ENCODE measurements at places on chromosomes 1 and 21.

GRCh38 chr1:226034482-226034881 lies 28.0 kb upstream of the H3-3A start:
- no peak for DNase-seq

- DNase-seq = no peak
These were observed 76.3 kb upstream of the BEND5 start for GRCh38 chr1:48853006-48853405.

DNA sequence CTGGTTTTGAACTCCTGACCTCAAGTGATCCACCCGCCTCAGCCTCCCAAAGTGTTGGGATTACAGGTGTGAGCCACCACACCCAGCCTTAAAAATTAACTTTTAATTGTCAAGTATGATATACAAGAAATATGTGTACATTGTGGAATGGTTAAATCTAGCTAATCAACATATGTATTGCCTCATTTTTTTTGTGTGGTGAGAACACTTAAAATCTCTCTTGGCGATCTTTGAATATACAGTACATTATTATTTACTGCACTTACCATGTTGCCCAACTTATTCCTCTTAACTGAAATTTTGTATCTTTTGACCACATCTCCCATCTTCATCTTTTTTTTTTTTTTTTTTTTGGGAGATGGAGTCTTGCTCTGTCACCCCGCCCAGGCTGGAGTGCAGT lies 23.3 kb downstream of the THRAP3 start:
- DNase-seq = no peak

GRCh38 chr1:234331507-234331906 lies 41.7 kb upstream of the COA6 start:
- DNase-seq = no peak

DNA sequence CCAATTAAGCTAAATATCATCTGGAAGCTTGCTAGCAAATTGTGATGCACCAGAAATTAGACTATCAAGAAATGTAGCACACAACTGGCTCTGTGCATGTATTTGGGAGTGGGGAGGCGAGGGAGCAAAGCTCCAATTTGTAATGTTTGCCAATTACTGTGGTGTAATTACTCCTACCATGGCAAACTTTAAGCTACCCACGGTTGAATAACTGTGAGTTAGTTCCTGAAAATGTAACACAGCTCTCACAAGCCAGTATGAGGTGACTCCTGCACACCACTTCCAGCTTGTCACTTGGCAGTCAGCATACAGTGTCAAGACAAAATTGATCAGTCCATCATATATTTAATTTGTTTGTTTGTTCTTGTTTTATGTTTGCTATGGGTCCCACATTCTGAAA lies 141.2 kb downstream of the TM2D1 start:
- DNase-seq = no peak

DNA sequence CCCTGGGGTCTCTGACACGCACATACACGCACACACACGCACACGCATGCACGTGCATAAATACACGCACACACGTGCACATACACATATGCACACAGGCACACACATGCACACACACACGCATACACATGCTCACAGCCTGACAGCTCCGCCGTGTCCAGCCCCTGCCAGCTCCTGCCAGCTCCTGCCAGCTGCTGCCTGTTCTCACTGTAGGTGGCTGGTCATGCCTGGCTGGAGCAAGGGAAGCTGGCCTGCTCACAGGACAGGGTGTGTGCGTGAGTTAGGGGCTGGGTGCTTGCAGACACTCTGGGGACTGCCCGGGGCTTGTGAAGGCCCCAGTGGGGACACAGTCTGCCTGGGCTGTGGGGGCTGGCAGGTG lies 4.9 kb downstream of the PLCH2 start:
- DNase-seq = peak; percentile 74

DNA sequence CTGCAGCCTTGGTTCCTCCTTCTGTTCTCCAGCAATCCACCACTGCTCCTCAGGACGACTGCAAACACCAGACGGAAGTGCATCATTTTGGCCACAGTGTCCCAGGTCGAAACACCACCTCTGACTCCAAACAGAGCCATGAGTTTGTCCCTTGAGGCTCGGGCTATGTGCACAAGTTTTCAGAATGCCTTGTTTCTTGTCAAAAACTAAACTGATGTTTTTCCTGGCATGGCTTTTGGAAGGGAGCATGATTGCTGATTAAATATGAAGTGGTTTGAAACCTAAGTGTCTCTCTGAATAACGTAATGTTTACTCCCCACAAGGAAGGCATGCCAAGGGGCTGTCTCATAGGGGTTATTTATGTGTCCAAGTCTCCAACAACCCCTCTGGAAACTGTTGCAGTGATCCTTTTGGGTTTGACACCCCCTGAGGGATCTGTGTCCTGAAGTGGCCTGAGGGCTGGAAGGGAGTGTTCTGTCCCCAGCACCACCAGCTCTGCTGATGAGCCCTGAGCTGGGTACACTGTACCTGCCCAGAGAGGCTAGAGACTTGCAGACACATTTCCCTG lies 132.7 kb downstream of the PLPP3 start:
- DNase-seq = no peak

GRCh38 chr21:39010629-39011404 lies 172.4 kb downstream of the PSMG1 start:
- DNase-seq = no peak

- DNase-seq = no peak
These were observed 221.3 kb downstream of the COL24A1 start for GRCh38 chr1:85935234-85935633.

GRCh38 chr1:47407481-47407880 lies 8.6 kb upstream of the FOXE3 start:
- DNase-seq = no peak

- DNase-seq = no peak
These were observed 123.7 kb downstream of the DAB1 start for GRCh38 chr1:57300186-57300585.

DNA sequence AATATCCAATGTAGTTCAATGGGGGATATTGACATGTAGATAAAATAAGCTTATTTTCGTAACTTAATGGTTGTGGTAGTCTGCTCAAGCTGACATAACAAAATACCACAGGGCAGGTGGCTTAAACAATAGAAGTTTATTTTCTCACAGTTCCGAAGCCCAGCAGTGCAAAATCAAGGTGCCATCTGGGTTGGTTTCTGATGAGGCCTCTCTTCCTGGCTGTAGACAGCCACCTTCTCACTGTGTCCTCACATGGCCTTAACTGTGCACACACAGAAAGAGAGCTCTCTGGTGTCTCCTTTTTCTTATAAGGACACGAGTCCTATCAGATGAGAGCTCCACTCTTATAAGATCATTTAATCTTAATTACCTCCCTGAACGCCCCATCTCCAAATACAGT lies 64.8 kb upstream of the IPO9 start:
- DNase-seq = no peak

- no peak for DNase-seq
These were observed 312.9 kb downstream of the GRIK1 start for GRCh38 chr21:29626801-29627470.

DNA sequence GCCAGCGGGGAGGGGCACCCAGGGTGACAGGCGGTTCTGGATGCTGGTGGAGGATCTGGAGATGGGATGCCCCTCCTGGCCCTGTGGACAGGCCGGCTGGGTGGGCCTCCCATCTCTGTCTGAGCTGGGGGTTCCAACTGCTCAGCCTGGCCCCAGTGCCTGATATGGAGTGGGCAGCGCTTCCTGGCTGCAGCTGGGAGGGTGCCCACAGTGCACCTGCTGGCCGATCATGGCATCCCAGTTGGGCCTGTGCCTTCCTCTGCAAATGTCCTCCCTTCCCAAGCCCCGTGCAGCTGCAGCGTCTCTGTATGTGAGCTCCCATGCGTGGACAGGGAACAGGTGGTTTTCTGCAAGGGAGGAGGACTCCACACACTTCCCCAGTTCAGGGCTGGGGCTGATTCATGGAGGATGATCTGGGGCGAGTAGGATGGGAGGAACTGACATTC lies 2.1 kb downstream of the PFKL start:
- DNase-seq = no peak

GRCh38 chr1:110538921-110539320 lies 19.9 kb upstream of the KCNA10 start:
- no peak for DNase-seq

GRCh38 chr21:46469275-46469674 lies 10.6 kb downstream of the DIP2A start:
- no peak for DNase-seq

DNA sequence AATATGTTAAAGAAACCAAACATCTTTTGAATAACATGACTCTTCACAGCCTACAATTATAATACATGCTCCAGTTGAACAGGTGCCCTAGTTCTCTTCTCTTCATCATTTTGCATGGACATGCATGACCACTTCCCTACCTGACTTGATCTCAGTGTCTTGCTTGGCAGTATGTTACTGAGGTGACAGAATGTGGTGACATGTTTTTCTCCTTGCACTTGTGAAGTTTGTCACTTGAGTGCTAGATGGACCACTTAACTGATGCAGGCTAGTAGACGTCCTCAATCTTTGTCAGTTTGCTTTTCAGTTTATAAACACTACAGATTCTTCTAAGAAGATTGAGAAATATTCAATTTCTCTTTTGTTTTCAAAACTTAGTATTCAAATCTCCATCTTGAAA lies 10.1 kb upstream of the KRTAP13-2 start:
- no peak for DNase-seq

DNA sequence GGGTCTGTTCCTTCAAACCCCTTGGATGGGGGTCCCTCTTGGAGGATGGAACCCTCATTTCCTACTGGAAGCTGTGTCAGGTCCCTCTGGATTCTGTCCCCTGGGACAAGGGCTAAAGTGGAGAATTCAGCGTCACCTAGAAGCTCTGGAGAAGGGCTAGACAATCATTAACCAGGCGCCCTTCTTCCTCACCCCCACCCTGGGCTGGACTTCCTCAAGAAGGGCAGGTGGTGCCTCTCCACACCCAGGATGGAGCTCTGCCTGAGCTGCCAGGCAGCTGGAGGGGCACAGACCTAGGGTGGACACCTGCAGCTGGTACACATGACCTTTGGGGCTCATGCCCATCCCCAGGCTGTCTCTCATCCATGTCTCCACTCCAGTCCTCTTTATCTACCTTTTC lies 3.6 kb downstream of the CELF3 start:
- DNase-seq = no peak

GRCh38 chr1:227734546-227734855 lies 601 bp downstream of the JMJD4 start:
- peak; percentile 20 for DNase-seq

DNA sequence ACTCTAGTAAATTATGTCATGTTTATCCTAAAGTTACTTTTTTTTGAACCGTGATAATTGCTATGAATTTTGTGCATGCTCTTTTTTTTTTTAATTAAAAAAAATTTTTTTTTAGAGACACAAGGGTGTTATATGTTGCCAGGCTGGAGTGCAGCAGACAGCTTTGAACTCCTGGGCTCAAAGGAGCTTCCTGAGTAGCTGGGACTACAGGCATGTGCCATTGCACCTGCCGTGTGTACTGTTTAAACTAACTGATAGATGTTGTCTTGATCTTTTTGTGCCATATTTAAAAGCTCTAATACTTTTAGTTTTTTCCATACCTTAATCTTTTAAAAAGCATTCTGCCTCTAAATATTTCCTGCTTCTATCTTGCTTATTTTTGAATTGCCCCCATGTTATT lies 60.7 kb downstream of the KIF1B start:
- DNase-seq = no peak

Data from NCI-H1417 (cell line).